ENCODE measurements at places on chromosomes 6 and 20. TPM values are rescaled to one million over a fixed set of nuclear protein-coding genes. Genes with fewer than 3 reads are reported as not detected.

The PPIL6 gene
- not detected for total RNA-seq

The DDX43 gene
- total RNA-seq: not detected

The MUCL3 gene
- not detected for total RNA-seq

The BANF2 gene
- not detected for total RNA-seq

The WFDC13 gene
- not detected for total RNA-seq

The HLA-DPB1 gene
- total RNA-seq: 4.0 TPM

The APOM gene
- total RNA-seq: 2.6 TPM

The THBD gene
- total RNA-seq: not detected

The TPX2 gene
- 166 TPM for total RNA-seq

The PGBD1 gene
- 0.69 TPM for total RNA-seq

The MAD2L1BP gene
- total RNA-seq: 19.8 TPM

The TMEM74B gene
- 0.17 TPM for total RNA-seq

The SERPINB1 gene
- 208 TPM for total RNA-seq

The LGSN gene
- total RNA-seq: not detected

The COL11A2 gene
- 0.88 TPM for total RNA-seq

The MICB gene
- total RNA-seq: 22.6 TPM

The NOX3 gene
- total RNA-seq: not detected

The MICA gene
- 10.4 TPM for total RNA-seq

The NKAIN2 gene
- total RNA-seq: not detected

The HUS1B gene
- 0.67 TPM for total RNA-seq

The SIRPG gene
- 36.3 TPM for total RNA-seq

The CFB gene
- total RNA-seq: 0.74 TPM

The BLOC1S5 gene
- total RNA-seq: 20.8 TPM

The CST5 gene
- not detected for total RNA-seq

The PRND gene
- total RNA-seq: not detected

The RIPPLY2 gene
- total RNA-seq: not detected

The STX11 gene
- total RNA-seq: 17.2 TPM

The PERP gene
- total RNA-seq: 4.4 TPM

The PPDPF gene
- 194 TPM for total RNA-seq

The MAP3K4 gene
- 36.0 TPM for total RNA-seq

The RGS17 gene
- not detected for total RNA-seq

The MYMX gene
- total RNA-seq: not detected

The TNXB gene
- total RNA-seq: 4.8 TPM

The ZHX3 gene
- total RNA-seq: 9.9 TPM

The GPR6 gene
- not detected for total RNA-seq

The RAET1L gene
- not detected for total RNA-seq

The ZC2HC1B gene
- total RNA-seq: not detected

The FOXQ1 gene
- not detected for total RNA-seq

The HSPA12B gene
- not detected for total RNA-seq

The DDRGK1 gene
- 79.5 TPM for total RNA-seq
